ENCODE measurements at places on chromosomes 4 and X.

GRCh38 chr4:110211007-110211769 lies 12.8 kb upstream of the ELOVL6 start:
- no peak for DNase-seq

DNA sequence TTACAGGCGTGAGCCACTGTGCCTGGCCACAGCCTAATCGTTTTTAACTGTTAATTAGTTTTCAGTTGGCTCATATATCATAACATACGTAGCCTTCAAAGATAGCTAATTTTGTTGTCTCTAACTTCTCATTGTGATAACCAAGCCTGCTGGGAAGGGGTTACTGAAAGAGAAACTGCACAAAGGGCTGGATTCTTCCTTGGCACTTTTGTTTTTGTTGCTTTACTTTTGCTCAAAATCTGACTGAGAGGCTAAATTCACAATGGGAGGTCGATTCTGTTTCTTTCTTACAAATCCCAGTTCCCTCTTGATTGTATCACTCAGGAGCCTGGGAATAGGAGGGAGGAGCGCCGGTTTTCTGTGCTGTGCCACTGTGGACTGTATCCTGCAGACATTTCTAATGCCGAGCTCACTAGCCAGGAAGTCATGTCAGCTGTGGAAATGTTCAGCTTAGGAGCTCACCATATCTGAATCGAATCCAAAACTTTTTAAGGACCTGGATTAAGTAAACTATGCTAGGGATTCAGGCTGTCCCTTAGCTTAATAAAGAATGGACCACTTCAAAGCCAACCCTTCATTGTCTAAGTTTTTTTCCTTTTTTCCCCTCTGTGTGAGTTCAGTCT lies 120.5 kb upstream of the FAT1 start:
- DNase-seq, result peak; percentile 32

GRCh38 chr4:15396157-15396800 lies 31.6 kb upstream of the C1QTNF7 start:
- no peak for DNase-seq

GRCh38 chr4:11116940-11117339 lies 311.8 kb downstream of the HS3ST1 start:
- DNase-seq, result no peak

GRCh38 chrX:40912166-40912565 lies 173.1 kb upstream of the USP9X start:
- no peak for DNase-seq

DNA sequence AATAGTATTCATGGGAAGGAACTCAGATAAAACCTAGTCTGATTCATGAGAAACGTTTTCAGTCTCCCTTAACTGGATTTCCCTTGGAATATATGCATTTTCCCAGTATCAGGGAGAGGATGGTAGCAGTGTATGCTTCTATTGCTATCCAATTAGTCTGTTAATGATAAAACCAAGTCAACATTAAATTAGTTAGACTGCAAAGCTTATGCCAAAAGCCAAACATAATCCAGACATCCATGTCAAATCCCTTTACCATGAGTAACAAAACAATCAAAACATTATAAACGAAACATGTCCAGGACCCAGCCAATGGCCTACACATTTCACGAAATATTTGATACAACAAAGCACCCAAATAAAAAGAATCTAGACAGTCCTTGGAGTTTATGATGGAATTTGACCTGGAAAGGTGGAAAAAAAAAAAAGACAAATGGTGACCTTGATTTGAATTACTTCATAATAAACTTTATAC lies 34.5 kb upstream of the VEGFD start:
- DNase-seq, result no peak

DNA sequence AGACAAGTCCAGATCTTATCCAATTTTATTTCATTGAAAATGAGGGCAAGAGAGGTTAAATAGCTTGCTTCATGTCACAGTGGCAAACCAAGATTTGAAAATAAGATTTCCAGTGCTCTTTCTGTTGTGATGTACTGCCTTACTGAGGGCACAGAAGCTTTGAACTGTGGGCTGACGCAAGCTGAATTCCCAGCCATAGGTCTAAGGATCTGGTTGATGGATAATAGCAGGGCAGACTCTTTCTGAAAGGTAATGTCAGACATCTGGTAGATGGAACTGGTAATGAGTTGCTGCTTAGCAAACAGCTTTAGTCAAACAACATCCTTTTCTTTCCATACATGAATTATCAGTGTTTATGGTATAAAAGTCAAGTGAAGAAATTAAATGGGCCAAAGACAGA lies 193.9 kb upstream of the RASGEF1B start:
- no peak for DNase-seq

- DNase-seq, result no peak
Observed at GRCh38 chrX:3230496-3230895, 116.0 kb downstream of the MXRA5 start.

DNA sequence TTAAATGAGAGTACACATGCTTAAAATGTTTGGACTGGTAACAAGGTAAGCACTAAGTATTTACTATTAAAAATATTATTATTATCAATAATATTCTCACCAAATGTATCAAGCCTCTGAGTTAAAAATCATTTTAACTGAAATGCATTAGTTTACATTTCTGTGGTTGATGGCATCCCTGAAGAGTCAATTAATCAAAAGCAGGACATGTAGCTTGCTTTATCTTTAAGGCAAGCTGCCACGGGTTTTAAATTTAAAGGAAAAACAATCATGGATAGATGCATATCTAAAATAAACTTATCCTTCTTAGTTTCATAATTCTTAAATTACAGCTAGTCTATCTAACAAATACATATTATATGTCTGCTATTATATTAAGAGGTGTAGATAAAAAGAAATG lies 584.8 kb upstream of the INTU start:
- no peak for DNase-seq

- DNase-seq, result no peak
Observed at GRCh38 chr4:5979981-5980380, 38.2 kb downstream of the C4orf50 start.

- DNase-seq, result no peak
Observed at GRCh38 chr4:188254211-188254610, 115.0 kb downstream of the TRIML1 start.

- DNase-seq, result no peak
Observed at GRCh38 chr4:52001616-52002015, 18.5 kb downstream of the LRRC66 start.

DNA sequence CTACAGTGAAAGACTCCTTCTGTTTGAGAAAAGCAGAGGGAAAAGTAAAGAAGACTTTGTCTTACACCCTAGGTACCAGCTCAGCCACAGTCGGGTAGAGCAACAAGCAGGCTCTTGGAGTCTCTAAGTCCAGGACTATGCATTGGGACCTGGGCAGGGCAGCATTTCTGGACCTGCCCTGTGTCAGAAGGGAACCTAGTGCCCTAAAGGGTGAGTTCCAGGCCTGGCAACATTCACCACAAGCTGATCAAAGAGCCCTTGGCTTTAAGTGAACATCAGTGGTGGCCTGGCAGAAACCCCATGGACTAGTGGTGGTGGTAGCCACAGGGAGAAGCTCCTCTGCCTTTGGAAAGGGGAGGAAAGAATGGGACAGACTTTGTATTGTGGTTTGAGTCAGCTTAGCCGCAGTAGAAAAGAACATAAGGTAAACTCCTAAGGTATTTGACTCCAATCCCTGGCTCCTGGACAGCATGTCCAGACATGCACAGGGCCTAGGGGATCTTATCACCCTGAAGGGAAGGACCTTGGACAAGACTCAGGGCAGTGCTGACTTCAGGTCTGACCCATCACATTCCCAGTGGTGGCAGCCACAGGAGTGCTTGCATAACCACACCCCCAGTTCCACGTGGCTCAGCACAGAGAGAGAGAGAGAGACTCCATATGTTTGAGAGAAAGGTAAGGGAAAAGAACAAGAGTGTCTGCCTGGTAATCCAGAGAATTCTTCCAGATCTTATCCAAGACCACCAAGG lies 32.6 kb downstream of the CCDC158 start:
- no peak for DNase-seq

- DNase-seq, result no peak
Observed at GRCh38 chr4:8585186-8585585, 5.0 kb downstream of the GPR78 start.

DNA sequence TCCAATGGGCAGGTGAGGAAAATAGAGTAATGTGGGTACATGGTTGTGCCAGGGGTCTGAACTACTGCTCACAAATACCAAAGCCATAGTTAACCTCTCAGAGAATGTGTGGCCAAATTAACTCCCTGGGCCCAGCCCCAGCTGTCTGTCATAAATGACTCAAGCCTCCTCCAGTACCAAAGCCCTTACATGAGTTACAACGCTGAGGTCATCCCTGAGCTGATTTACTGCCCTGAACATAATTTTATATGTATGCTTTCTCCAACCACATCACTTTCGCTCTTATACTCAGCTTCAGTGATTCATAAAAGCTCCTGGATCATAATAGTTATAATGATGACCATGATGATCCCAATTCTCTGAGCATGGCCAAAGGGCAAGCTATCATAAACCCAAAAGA lies 283.9 kb downstream of the NKX6-1 start:
- no peak for DNase-seq

GRCh38 chr4:107546638-107547037 lies 173.4 kb downstream of the PAPSS1 start:
- DNase-seq, result no peak

DNA sequence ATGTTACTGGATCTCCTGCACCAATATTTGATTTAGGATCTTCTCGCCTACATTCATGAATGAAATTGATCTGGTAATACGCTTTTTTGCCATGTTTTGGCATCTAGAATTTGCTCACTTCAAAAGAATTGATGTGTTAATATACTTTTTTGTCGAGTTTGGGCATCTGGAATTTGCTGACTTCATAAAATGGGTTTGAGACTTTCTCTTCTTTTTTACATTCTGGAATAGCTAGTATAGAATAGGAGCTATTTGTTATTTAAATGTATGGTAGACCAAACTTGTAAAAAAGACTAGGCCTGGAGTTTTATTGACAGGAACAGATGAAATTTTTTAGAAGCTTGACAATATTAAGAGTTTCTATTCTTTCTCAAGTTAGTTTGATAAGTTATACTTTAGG lies 404.9 kb upstream of the TENM3 start:
- no peak for DNase-seq

DNA sequence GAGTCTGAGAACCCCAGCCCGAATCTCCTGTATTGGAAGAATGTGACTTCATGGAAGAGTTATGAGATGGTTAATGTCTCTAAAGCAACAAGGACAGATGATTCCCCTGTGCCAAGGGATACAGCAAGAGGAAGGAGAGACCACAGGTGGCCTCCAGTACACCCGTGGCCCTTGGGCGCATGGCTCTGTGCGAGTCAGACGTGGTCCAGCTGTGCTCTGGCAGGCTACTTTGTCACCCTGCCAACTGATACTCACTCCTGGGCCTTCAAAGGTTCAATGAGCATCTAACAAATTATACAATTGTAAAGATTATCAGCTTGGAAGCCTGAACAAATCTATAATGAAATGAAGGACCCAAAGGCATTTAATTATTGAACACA lies 71.7 kb downstream of the NYX start:
- DNase-seq, result no peak

DNA sequence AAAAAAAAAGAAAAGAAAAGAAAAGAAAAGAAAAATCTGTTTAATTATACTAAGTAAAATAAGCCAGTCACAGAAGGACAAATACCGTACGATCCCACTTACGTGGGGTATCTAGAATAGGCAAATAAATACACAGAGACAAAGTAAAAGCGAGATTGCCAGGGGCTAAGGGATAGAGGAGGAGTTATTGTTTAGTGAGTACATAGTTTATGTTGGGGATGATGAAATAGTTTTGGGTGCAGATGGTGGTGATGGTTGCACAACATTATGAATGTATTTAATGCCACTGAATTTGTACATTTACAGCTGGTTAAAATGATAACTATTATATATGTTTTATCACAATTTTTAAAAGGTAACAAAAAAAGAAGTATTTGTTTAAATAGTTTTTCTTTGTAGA lies 7.1 kb downstream of the CA5B start:
- no peak for DNase-seq

DNA sequence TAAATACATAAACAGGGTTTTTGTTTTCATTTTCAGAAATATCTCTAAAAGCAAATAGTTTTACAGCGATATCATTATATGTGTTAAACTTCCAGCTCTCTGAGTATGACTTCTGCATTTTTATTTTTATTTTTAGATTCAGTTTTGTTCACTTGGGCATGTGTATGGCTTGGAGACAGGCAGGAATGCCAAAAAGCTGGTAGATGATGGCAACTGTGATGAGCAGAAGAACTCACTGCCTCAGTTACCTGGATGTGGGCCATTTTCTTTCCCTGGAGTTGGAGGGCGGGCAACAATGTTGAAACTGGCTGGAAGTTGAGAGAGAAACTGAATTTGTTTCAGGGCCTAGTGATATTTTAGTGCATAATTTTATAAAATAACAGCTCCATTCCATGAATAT lies 266.4 kb downstream of the ARHGAP24 start:
- DNase-seq, result no peak

GRCh38 chrX:24480400-24480865 lies 15.3 kb downstream of the PDK3 start:
- DNase-seq, result no peak

GRCh38 chr4:162403419-162403818 lies 239.6 kb upstream of the FSTL5 start:
- DNase-seq, result no peak

- DNase-seq, result no peak
Observed at GRCh38 chr4:159910721-159911120, 807.8 kb downstream of the RAPGEF2 start.

Measured in left cardiac atrium (tissue), 4 donors.